ENCODE measurements at places on chromosomes 4 and X. TPM values are rescaled to one million over a fixed set of nuclear protein-coding genes. Genes with fewer than 3 reads are reported as not detected.

The XK gene
- 0.15 TPM for total RNA-seq

The NAP1L3 gene
- 0.61 TPM for total RNA-seq

The GAGE12J gene
- total RNA-seq: not detected

The PLAC8 gene
- total RNA-seq: 200 TPM

The TCEAL6 gene
- total RNA-seq: not detected
